NCI-H1694 treated with DMSO at 0.1 percent for 48 hours (cell line): ENCODE measurements at places on chromosomes 16 and 17.

- DNase-seq = no peak
Measured at GRCh38 chr17:82281502-82282238, 8.2 kb upstream of the CSNK1D start.

DNA sequence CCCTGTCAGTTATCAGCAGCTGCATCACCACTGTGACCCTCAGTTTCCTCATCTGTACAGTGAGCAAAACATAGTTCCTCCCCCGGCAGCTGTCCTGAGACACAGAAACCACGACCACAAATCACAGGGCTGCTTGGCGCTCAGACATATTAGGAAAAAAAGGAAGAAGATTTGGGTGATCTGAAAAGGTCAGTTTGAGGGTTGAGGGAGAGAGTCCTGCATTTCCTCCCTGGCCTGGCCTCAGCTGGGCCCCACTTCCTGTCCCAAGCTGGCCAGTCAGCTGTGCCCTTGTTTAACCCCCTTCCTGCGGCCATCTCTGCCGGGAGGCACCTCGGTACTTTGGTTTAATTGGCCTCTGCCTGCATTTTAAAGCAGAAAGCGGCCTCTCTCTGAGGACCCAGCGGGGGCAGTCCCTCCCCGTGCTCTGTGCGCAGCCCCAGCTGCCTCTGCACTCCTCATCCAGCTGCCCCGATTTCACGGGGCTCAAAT, 24.0 kb upstream of the CIBAR2 start:
- no peak for DNase-seq

DNA sequence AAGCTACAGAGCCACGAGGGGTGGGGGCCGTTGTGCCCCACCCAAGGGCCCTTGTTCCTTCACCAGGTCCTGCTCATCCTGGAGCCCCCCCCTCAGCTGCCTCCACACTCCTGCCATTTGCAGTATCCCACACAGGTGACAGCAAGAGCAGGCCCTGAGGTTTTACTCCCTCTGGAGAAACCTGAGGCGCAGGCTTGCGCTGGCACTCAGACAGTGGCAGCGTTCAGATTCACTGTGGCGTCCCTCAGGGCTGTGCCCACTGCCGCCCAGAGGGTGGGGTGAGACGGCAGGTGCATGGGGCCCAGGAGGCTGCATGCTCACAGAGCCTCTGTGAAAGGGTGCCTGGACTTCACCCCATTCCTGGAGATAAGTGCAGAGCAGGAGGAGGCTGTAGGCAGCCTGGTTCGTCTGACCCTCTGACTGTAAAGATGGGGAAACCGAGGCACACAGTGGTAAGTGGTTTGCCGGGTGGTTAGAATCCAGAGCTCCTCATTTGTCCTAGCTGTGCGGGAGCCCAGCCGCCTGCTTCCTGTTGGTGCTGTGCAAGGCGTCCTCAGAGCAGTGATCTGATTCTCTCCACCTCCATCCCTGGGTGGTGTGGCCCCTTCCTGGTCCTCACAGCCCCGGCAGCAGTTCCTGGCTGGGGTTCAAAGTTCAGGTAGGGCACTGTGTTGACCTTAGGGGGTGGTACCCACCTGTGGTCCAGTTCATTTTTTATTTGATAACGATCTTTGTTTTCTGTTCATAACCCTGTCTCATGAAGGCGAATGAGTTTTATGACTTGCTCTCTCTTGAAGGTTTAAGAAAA, 1.6 kb downstream of the SPIRE2 start:
- DNase-seq = no peak

GRCh38 chr17:79776376-79777119, 1.4 kb upstream of the CBX2 start:
- DNase-seq = no peak

DNA sequence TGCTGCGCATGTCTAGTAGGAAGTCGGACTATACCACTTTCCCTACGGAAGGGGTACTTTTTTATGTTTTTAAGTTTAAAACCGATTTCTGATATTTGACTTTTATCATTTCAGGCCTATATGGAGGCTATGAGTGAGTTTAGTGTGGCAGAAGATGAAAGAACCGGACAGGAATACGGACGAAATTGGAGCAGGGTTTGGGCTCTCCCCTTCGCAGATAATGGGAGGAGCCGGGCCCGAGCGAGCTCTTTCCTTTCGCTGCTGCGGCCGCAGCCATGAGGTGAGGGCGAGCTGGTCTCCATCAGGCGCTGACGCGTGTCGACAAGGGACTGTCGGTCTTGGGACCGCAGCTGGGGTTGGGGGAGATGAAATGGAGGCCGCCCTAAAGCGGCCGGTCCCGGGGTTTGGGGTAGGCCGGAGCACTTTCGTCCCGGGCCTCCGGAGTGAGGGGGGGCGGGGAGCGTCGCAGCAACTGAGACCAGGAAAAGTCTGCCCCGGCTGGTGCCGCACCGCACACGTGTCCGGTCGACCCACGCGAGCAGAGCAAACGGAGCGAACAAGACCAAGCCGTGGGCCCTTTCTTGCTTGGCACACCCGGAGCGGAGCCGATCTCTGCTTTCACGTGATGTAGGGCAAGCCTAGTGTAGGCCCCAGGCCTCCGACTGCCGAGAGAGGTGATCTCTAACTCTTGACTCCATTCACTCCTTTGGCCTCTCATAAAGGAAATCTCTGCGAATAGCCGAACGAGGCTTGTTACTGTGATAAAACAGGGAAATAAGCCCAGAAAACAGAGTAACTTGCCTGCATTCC, at the start of gene RPL19:
RPL19 (plus strand) TSS at position 214 of the 810 bp plus-strand sequence; CDS start at position 276, 62 bp downstream.
- no peak for DNase-seq

DNA sequence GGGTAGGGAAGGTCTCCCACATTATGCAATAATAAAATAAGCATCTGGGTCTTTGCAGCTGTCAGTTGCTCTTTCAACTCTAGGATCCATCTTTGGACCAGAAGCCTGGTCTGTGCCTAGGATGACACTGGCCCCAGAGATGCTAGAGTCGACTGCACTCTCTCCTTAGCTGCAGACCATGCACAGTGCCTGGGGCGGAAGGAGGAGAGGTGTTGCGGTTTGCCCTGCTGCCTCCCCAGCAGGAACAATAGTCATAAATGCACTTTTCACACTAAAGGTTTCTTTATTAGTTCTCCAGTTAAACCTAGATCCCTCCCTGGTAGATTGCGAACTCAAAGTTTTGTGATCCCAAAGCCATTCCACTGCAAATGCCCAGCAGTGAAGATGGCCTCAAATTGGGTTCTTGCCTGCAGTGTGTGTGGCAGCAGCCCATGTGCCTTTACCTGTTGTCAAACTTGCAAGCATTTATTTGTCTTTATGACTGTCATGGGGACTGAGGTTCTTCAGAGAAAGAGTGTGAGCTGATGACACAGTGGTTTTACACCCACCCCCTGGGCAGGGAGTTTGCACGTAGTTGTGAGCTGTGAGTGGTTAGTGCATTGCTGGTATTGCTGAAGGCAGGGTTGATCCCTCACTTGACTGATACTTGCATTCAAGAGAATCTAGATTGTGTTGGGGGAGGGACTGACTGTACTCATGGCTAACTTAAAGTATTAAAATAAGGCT, 10.3 kb downstream of the ATXN1L start:
- DNase-seq = no peak

DNA sequence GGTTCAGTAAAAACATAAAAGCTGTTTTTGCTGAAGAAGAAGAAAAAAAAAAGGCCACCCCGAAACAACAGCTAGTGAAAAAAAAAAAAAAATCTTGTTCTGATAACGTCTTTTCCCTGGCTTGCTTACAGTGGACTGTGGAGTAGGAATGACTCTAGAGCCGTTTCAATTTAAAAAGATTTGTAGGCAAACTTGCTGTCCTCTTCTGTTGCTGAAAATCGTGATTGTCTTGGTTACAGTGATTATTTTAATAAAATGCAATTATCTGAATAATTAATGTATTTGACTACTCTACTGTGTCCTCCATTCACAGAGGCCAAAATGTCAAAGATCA, 190.6 kb upstream of the TBX2 start:
- no peak for DNase-seq

DNA sequence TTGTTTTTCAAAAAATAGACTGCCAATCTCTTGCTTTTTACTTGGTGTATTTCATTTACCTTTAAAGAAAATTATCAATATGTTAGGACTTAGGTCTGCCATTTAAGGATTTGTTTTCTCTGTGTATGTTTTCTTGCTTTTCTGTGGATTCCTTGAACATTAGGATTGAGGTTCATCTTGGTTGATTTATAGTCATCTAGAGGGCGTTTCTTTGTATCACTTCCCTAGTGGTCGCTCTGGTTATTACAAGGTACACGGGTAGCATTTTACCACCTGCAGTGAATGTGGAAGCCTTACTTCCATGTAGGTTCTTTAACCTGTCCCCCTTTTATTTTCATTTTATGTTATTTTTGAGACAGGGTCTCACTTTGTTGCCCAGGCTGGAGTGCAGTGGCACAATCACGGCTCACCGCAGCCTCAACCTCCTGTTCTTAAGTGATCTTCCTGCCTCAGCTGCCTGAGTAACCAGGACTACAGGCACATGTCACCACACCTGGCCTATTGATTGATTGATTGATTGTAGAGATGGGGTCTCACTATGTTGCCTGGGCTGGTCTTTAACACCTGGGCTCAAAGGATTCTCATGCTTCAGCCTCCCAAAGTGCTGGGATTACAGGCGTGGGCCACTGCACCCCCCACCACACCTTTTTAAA, 35.2 kb upstream of the CBX4 start:
- DNase-seq = peak; percentile 28

DNA sequence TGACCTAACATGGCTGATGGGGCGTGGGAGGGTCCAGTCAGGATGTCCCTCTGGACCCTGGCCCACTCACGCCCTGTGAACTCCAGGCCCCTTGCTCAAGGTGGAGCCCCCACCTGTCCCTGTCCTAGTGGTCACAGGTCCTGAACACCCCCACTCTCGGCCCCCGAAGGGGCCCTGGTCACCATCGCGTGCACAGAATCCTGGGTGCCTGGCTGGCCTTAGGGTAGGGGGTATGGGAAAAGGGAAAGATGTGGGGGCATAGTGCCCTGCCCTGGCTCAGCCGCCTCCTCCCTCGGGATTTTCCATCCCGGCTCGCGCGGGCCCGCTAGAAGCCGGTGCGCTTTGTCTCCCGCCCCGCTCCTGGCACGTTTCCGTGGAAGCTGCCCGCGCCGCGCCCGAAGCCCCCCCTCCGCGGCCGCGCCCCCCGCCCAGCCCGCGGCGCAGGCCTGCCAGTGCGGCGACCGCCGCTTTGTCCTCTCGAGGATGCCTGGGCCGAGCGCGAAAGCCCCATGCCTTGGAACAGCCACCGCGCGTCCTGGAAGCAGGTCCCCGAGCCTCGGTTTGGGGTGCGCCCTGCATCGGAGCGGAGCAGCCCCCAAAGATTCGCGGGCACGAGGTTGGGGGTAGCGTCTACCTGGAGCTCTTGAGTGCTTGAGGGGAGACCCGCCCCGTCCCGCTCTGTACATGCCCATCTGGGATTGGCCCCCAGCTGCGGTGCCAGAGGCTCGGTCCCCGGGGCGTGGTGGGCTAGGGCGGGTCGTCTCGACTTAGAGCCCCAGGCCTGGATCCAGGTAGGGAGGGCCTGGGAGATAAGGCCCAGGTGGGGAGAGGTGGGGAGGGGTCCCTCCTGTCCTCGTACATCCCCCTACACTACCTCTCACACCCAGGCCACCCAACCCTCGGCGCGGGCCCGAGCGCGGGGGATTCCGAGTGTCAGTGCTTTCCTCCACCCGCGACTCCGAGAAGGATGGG, 1.3 kb downstream of the SMPD3 start:
- DNase-seq = no peak

DNA sequence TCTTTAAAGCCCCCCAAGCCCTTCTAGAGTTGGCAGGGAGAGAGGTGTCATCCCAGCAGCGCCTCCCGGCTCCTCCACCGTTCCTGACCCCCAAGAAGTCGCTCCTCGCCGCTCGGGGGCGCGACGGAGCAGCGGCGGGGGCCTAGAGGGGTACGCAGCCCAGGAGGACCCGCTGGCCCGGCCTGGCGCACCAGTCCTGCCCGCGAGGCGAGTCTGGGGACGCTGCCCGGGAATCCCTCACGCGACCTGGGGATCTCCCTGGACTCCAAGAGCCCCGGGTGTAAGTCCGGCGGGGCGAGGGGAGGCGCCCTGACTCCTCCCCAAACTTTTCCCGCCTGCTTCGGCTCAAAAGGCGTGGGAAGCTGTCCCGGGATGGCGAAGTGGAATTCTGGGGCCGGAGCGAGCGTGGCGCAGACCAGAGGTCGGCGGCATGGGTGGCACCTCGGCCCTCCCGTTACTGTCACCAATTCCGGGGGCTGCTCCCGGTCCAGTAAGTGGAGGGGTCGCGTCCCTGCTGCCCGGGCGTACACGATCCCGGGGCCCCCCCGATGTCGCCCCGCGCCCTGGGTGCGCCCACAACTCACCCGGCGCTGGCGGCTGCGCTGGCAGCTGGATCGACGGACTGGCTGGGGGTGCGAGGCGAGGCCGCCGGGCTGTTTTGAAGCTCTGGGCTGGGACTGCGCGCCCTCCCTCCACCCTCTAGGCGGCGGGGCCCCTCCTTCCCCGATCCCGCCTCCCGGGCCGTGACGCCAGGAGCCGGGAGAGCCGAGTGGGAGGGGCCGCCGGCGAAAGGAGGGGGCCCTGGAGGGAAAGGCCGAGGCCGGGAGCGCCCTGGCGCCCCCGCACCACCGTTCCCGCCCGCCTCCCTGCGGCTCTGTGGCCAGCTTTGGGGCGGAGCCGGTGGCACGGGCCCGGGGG, at the start of gene EMP2:
EMP2 (minus strand) TSS at position 634 of the 918 bp plus-strand sequence. CDS start 32,981 bp downstream, outside the sequence.
- peak; percentile 57 for DNase-seq

GRCh38 chr17:40611840-40612474, 35.7 kb downstream of the SMARCE1 start:
- DNase-seq = no peak

- DNase-seq = no peak
Measured at GRCh38 chr17:81084680-81085419, 49.9 kb downstream of the BAIAP2 start.

DNA sequence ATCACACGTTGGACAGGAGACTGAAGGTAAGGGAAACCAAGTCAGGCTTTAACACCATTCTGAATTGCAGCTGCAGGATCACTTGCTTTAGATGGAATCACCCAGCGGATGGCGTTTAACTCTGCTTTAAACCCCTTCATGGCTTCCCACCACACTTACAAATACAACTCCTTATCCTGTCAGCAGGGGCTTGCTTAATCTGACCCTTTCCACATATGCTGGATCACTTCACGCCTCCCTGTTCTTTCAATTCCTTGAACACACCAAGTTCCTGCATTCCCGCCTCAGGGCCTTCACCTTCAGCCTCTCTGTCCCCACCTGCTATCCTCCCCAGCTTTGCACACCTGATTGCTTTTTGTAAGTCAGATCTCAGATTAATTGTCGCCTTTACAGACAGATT, 442.2 kb downstream of the MAF start:
- no peak for DNase-seq

GRCh38 chr17:36590082-36590481, 1.6 kb upstream of the DHRS11 start:
- no peak for DNase-seq

DNA sequence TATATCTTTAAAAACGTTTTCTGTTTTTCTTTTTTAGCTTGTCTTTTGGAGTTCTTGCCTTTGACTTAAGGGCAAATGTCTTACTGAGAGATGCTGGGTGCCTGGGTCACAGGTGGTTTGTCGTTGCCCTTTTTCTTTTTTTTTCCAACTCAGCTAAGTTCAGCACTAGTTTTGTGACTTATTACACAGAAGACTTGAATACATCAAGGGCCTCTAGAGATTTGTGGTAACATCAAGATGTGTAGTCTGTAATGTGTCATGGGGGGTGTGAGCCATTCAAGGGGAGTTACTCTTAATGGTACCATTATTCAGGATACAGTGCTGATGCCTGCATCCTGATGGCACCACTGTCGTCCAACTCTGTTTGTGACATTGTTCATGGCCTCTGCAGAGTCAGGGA, 95.1 kb downstream of the PRKCA start:
- no peak for DNase-seq

- DNase-seq = no peak
Measured at GRCh38 chr17:3276126-3276525, 22.0 kb downstream of the OR3A1 start.

GRCh38 chr16:31130336-31130891, 5.1 kb downstream of the PRSS8 start:
- DNase-seq = no peak

- peak; percentile 97 for DNase-seq
Measured at GRCh38 chr17:49515196-49515770, 20.2 kb downstream of the NGFR start.
